ENCODE measurements at places on chromosomes 7 and 10.

DNA sequence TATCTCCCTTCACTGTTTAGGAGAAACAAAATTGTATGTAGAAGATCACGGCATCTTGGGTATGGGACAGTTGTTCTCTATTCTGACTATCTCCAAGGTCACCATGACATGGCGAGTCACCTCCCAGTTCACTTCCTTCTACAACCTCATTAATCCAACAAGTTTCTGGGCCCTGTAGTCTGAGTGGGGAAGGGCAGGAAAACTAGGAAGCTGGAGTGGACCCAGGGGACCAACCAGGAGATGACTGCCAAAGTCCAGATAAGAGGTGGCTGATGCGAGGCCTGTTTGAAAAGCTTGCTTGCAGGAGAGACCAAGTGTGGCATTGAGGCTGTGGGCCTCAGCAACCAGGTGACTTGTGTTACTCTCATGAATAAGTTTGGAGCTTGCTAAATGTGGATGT, 584.9 kb downstream of the TNS3 start:
- no peak for DNase-seq

GRCh38 chr10:130160775-130161174, 24.6 kb downstream of the GLRX3 start:
- no peak for DNase-seq

DNA sequence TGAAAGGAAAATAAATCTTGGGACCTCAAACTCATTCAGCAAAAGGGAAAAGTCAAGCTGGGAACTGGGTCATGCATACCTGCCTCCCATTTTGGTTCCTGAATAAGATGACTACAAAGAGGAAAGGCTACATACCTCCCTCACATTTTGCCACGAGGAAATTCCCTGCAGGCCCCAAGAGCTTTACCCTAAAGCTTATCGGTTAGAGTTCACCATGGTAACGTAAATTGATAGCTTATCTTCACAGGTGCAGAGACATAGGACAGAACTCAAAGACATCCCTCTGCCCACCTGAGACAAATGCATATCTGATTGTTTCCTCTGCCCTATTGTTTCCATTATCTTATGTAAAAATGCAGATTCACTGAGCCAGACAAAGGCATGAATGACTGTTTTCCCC, 31.5 kb upstream of the GRB10 start:
- DNase-seq, result no peak

- DNase-seq, result no peak
These were observed 55.2 kb upstream of the FRMD4A start for GRCh38 chr10:14385596-14386593.

DNA sequence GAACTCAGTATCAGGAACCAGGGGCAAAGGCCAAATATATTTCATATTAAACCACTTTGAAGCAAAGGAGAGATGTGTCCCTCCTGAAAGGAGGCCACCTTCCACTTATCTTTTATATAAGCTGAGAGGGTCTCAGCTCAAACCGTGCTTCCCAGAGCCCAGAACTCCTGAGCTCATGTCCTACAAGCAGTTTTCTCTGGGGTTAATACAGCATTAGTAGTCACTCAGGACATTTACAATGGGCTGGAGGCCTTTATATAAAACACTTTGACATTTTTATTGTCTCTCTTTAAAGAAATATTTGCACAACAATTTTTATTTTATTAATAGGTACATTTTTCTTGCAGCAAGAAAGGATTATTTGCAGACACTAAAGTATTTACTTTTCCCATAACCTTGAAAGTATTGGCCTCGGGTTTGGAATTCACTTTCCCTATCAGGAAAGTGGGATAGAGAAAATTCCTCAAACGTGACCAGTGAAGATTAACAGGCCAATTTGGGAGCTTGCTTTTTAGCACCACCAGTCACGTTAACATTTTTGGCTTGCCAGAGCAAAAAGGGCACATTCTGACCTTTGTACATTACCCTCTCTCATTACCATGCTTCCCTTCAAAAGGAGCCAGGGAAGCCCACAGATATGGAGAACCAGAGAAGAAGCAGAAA, 464.9 kb upstream of the NRP1 start:
- DNase-seq, result no peak

DNA sequence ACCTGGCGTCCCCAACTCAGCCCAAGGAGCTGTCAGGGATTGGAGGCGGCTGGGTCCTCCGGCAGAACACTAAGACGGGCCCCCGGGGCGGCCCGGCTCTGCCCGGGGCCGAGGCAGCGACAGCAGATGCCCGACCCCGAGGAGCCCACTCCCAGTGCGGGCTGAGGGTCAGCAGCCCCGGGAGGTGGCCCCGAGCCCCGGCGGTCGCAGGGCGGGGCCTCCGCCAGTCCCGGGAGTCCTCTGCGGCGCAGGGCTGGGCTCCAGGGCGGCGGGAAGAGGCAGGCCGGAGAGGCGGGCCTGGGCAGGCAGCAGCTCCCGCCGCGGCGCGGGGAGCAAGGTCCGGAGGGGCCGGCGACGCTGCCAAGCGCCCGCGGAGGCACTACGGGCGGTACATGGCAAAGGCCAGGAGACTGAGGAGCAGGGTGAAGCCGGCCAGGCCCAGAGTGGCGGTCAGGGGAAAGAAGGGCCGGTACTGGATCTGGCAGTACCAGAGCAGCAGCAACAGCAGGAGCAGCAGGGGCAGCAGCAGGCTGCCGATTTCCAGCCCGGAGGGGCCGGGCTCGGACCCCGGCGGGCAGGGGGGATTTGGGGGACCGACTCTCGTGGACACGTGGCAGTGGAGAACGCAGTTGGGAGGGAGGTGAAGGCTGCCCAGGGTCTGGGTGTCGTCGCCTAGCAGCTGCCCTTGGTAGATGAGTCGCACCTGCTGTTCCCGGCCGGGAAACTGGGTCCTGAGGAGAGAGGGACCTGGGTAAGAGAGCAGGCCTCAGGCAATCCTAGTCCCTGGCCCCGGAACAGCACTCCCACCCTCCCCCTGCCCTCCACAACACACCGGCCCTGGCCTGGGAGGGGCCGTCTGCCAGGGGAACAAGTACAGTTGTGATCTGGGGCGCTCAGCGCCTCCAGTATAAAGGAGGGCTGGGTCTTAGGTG, 827 bp upstream of the FASTK start:
- no peak for DNase-seq

GRCh38 chr10:132310701-132311337, 3.1 kb upstream of the STK32C start:
- no peak for DNase-seq

GRCh38 chr7:87767827-87768226, 108.3 kb downstream of the SLC25A40 start:
- DNase-seq, result no peak

- no peak for DNase-seq
These were observed 202.6 kb upstream of the FOXK1 start for GRCh38 chr7:4479367-4480039.

- DNase-seq, result no peak
These were observed 675.5 kb downstream of the XPNPEP1 start for GRCh38 chr10:109247814-109248213.

Data from stimulated activated CD8-positive, alpha-beta memory T cell treated with anti-CD3 and anti-CD28 coated beads, Interleukin-12 subunit alpha, Interleukin-12 subunit beta, amount 100 ng/mL, for 1 hour (primary cell).